ENCODE measurements at places on chromosomes 13 and 19.
A peak's percentile ranks its signal among the peaks of the same experiment; 100 is the strongest.

DNA sequence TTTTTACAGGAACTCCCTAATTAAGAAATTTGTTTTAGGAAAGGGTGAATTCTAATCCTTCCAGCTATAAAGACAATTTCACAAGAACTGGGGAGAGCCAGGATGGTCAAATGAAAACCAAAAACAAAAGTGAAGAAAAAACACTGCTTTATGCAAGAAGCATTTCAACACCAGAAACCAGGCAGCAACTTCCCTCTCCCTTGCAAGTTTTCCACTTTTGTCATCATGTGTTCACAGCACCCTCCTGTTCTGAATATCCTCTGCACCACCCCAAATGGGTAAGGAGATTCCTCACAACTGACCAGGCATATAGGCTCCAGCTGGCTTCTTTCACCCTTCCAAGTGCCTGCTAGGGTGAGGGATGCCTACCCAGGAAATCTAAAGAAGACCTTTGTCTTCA lies 328.1 kb downstream of the TBC1D4 start:
- DNase-seq, result no peak

DNA sequence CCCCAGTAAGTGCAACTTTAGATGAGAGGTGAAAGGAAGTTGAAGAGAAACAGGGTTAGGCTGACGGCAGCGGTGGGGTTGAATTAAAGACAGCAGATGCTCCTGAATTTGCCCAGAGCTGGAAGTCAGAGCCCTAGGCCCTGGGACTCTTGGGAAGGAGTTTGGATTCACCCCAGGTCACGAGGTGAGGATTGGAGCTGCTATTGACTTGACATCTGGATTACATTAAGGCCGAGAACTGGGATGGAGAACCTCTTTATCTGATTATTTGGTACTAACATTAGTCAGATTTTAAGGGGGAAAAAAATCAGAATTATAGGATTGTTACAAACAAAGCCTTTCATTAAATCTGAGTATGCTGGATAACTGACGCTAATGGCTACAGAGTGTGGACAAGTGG lies 367.2 kb downstream of the ZNF536 start:
- DNase-seq, result no peak

DNA sequence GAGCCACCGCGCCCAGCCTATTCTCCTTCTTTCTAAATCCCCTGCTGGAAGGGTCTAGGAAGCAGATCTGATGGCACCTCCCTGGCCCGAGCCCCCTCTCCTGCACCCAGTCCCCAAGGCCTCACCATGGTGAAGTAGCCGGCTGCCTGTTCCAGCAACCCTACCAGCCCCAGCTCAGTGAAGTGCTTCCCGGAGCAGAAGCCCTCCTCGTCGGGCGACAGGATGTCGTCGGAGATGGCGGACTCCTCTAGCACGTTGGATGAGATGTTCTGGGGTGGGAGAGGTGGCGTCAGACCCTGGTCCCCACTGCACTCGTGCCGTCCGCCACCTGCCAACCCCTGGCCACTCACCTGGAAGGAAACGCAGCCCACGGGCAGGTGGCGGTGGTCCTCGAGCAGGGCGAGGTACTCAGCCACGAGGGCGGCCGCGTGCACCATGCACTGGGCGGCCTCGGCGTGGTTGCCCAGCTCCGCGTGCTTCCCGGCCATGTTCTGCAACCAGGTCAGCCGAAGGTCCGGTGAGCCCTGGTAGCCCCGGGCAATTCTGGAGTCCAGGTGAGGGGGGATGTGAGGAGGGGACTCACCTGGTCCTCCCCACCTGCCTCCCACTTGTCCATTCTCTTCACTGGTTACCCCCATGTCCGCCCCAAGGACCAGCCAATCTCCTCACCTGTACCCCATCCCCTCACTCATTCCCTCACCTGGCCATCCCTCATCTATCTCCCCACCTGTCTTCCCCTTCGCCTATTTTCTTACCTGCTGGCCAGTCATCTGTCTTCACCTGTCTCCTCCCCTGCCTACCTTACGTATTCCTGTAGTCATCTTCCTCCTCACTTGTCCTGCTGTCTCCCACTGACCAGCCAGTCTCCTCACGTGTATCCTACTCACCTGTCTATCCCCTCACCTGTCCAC lies 11.5 kb upstream of the KANK2 start:
- no peak for DNase-seq

DNA sequence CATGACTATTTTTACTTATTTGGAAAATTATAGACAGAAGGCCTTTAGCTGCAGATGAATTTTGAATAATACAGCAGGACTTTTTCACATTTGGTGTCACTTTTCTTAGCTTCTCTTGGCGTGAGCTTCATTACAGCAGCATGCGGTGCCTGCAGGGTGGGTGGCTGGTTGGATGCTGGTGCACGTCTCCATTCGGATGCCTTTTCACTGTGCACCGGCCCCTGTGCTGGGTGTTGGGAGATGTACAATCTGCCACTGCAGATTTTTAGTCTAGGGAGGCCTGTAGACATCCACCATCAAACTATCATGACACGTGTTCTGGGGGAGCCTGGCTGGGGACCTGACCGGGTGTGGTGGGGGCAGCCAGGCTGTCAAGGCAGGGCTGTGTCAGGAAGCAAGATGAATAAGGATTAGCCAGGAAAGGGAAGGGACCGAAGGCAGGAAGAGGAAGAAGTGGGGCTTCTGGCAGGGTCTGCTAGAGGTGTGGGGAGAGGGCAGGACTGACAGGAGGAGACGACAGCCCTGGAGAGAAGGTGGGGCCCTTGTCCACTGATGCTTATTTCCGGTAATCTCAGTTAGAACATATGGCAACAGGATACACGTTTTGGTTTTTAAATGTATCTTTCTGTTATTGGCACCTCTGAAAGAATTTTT lies 88.8 kb downstream of the ARHGEF7 start:
- no peak for DNase-seq

DNA sequence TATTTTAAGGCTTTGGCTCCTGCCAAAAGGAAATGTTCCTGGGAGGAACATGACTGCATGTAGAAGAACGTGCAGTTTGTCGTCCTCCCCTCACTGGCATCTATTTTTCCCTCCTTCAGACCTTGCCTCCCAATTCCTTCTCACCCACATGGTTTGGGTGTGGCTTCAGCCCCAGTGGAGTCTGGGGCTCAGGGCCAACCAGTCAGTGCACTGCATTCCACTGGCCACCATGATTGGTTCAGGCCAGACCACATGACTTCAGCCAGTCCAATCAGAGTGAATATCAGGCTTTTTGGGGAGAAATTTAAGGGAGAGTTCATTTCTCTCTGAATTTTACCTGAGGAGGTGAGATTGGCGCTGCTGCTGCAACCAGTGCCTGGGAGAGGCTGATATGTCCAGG lies 171.6 kb downstream of the ZIC5 start:
- DNase-seq, result no peak

DNA sequence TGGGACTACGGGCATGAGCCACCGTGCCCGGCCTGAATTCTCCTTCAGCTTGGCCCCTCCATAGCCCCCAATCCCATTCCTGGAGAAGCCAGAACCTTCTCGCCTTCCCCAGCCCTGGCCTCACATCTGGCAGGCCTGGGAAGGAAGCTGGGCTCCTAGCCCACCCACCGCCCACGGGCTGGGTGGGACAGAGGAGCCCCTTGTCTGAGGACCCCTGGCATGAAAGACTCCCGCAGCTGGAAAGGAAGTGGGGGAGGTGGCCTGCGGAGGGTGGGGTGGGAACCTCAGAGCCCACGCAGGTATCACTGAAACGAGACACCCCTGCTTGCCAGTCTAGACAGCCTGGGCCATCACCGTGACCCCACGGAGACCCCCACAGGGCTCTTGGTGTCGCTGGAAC lies 7.7 kb upstream of the NANOS3 start:
- no peak for DNase-seq

- DNase-seq, result no peak
These were observed 343.4 kb downstream of the SLITRK5 start for GRCh38 chr13:88014527-88014926.

- DNase-seq, result no peak
These were observed 8.0 kb downstream of the GPATCH1 start for GRCh38 chr19:33089010-33089409.

DNA sequence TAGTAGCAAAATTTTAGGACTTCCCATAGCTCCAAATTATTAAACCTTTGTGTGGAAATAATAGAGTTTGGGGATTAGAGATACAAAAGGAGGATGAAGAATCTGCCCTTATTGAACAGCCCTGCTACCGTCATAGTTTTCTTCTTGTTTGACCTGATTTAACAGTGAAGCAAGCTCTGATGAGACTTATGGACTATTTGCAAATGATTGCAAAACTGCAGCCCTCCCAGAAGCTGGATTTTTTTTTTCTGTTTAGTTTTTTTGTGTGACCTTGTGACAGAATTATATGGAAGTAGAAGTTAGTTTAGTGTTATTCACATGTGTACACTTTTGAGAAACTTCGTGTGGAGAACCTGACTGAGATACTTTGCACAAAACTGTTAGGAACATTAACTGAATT lies 267.8 kb downstream of the KCNRG start:
- DNase-seq, result no peak

- peak; percentile 55 for DNase-seq
These were observed 706 bp upstream of the DNAJC3 start for GRCh38 chr13:95676105-95676761.

DNA sequence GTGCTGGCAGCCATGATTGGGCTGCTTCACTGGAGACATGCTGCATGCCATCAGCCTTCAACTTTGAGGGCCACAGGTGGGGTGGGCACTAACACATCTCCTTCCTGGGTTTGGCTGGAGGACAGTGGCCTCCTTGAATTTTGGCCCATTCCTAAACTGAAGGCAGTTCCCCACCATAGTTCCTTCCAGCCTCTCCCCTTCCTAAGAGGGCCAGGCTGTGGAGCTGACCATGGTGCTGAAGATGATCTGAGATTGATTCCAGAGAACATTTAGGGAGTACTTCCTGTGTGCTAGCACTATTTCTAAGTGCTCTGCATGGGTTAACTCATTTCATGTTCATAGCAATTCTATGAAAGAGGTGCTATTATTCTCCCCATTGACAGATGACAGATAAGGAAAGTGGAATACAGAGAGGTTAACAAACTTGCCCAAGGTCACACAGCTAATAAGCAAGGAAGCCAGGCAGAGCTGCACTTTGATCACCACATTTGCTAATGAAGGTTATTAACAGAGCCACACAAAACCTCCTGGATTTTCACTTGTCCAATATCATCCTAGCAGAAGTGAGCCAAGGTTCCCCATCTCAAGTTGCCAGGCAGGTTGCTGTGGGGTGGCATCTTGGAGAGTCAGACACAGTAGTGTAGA lies 175.3 kb downstream of the ZIC5 start:
- peak; percentile 31 for DNase-seq

Data from activated CD4-positive, alpha-beta memory T cell treated with anti-CD3 and anti-CD28 coated beads for 36 hours (primary cell).